Small intestine (tissue), 16 donors: ENCODE measurements at places on chromosomes 5 and 9.

DNA sequence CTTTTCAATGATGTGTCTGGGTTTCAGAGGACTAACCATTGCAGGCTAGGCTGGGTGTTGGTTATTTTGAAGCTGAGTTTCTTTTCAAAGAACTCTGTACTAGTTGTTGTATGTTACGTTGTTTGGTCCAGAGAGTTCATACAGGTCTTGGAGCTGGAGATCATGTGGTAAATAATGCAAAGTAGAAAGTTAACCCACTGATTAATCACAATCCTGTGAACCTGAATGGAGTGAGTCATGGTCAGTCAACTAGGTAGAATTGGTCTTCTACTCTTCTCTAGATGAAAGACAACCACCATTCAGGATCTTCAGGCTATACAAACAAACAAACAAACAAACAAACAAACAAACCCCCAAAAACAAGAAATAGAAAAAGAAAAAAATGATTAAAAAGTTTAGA lies 388.9 kb upstream of the ACTBL2 start:
- no peak for DNase-seq

GRCh38 chr9:37617832-37618231 lies 25.4 kb upstream of the TOMM5 start:
- no peak for DNase-seq

- no peak for DNase-seq
These were observed 69.8 kb downstream of the ADAMTS2 start for GRCh38 chr5:179275381-179275878.

DNA sequence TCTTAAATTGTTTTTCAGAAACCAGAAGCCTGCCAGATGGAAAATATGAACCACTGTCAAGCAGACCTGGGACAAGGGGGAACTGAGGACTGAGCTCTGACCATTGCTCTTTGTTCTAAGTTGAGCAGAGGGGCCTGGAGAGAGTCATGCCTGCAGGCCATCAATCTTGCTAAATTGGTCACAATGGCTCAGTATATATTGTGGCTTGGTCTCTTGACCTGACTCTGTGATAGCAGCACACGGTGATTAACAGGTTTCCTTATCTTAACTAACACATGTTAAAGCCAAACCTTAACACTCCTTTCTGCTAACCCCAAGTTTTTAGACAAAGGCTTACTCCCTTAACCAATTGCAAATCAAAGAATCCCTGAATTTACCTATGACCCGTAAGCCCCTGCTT lies 1281.2 kb upstream of the NUDT12 start:
- no peak for DNase-seq

GRCh38 chr5:23268136-23268535 lies 239.3 kb upstream of the PRDM9 start:
- no peak for DNase-seq

DNA sequence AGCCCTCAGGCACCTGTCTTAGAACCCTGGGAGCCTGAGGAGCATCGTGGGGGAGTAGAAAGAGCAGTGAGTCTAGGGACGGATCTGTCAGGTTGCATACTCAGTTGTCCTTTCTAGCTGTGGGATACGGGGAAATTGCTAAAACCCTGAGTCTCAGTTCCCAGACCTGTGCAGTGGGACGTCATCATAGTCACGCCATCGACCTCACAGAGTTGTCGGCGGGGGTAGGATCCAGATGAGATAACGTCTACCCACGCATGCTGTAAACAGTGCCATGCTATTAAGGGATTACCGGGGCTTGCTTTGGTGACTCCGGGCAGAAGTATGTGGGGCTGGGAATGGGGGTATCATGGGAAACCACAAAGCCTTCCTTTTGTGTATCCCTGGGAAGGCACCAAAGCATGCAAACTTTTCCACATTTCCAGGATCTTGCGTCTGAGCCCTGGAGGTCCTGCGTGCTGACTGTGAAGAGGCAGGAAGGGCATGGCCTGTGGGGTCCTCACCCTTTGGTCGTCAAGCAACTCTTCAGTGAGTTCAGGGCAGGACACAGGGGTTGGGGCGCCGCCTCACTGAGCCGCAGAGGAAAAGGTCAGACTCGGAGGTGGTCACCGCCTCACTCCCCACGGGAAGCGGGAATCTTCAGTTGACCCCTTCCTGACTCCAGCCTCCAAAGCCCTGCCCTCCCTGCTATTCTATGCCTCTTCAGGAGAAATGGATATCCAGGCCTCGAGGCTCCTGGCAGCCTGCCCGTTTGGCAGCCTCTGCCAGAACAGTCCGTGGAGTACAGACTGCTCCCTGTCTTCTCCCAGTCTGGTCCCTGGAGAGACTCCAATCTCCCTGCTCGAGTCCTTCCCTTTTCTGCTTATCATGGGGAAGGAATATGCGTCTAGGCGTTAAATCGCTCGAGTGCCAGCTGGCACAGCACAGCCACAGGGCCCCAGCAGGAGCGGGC lies 186.8 kb upstream of the KLF9 start:
- DNase-seq, result peak; percentile 53

DNA sequence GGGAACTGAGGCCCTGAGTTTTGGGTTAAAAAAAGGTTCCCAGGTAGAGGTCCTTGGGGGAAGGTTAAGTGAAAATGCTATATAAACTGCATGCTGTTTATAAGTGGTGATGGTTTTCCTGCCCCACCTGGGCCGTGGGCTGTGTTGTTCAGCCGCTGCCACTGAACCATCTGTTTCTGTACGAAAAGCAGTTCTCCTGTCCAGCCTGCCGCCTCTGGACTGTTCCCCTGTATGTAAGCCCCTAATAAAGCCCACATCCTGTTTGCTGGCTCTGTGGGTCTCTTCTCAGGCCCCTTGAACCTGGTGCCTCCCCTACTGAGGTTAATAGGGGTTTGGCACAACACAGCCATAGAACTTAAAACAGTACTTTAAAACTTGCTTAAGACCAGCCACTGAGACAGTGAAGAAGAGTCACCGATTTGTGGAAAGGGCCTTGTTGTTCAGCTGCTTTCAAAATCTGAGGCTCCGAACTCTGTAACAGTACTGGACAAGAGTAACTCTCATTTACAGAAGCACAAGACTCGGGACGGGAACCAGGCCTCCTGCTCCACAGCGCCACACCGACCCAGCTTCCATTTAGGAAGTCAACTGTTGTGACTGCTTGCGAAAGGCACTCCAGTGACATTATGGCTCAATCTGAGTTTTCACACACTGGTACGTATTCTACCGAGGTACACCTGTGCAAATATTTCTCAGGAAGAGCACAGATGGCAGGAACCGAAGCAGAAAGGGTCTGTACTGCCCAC lies 192.5 kb downstream of the CDK5RAP2 start:
- no peak for DNase-seq

GRCh38 chr5:90131383-90132133 lies 278.0 kb downstream of the CETN3 start:
- no peak for DNase-seq

DNA sequence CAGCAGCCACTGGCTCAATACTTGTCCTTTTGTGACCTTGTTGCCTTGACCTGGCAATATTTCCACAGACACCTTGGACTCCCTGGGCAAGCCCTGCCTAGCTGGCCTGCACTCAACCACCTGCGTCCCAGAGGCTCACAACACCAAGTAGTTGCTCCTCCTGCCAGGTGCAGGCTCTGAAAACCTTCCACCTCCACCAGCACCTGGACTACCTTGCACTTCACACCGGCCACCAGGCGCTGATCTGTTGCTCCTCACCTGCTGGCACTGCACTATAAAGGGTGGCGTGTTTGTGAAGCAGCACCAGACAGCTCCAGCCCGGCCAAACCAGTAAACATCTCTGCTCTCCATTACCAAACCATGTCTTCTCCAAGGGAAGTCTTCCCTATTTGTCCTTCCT lies 997.7 kb downstream of the PTPRD start:
- DNase-seq, result no peak

- no peak for DNase-seq
These were observed 127.9 kb upstream of the SLC30A5 start for GRCh38 chr5:68965926-68966325.

GRCh38 chr5:148826739-148827070 lies 294 bp downstream of the ADRB2 start:
- DNase-seq, result no peak

DNA sequence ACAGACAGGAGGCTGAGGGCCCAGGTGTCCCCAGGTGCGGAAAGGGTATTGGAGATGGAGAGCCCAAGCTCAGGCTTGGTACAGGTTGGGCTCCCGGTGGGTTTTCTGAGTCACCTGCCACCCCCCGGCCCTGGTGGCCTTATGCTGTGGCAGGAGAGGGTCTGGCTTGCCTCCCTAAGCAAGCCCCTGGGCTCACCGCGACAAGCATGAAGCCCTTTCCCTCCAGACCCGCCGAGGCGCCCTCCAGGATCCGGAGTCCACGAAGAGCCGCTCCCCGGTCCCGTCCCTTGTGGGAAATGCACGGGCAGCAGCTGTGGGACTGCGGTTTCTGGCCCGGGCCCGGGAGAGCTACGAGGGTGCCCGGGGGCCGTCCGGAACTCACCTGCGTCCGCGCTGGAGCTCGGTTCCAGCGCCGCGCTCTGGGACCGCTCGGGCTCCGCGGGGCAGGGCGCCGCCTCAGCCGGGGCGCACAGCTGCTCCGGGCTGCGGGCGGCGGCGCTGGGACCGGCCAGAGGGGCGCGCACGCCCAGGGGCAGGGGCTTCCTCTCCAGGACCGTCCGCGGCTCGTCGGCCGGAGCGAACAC lies 757 bp downstream of the SAPCD2 start:
- no peak for DNase-seq

DNA sequence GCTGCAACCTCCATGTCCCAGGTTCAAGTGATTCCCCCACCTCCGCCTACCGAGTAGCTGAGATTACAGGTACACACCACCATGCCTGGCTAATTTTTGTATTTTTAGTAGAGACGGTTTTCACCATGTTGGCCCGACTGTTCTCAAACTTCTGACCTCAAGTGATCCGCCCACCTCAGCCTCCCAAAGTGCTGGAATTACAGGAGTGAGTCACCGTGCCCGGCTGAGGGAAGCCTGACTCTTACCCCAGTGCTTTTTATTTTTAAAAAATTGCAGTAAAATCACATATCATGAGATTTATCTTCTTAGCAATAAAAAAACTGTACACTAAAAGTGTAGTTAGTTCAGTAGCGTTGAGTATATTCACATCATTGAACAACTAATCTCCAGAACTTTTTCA lies 105.3 kb downstream of the SLIT3 start:
- DNase-seq, result no peak

- DNase-seq, result no peak
These were observed 59.3 kb upstream of the CD180 start for GRCh38 chr5:67255881-67256280.

- no peak for DNase-seq
These were observed 4.5 kb upstream of the TLE1 start for GRCh38 chr9:81693671-81694378.

DNA sequence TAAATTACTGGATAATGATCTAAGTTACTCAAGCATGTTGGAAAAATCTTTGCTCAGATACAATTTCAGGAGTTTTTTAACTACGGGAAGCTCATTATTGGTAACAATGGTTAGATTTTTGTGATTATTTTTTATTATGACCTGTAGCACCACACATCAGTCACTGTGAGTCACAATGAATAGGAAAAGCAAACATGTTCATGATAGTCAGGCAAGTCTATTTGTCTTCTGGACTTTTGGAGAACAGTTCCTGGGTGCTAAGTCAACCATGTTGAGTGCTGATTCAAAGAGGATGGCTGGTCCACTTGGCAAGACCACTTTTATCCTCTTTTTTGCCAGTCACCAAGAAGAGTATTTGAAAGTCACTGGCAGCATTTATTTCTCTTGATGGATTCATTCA lies 403.2 kb downstream of the KIF4B start:
- DNase-seq, result no peak

- no peak for DNase-seq
These were observed 1.4 kb downstream of the TJP2 start for GRCh38 chr9:69175486-69175885.

- no peak for DNase-seq
These were observed 16.3 kb downstream of the TMC1 start for GRCh38 chr9:72537671-72538070.

DNA sequence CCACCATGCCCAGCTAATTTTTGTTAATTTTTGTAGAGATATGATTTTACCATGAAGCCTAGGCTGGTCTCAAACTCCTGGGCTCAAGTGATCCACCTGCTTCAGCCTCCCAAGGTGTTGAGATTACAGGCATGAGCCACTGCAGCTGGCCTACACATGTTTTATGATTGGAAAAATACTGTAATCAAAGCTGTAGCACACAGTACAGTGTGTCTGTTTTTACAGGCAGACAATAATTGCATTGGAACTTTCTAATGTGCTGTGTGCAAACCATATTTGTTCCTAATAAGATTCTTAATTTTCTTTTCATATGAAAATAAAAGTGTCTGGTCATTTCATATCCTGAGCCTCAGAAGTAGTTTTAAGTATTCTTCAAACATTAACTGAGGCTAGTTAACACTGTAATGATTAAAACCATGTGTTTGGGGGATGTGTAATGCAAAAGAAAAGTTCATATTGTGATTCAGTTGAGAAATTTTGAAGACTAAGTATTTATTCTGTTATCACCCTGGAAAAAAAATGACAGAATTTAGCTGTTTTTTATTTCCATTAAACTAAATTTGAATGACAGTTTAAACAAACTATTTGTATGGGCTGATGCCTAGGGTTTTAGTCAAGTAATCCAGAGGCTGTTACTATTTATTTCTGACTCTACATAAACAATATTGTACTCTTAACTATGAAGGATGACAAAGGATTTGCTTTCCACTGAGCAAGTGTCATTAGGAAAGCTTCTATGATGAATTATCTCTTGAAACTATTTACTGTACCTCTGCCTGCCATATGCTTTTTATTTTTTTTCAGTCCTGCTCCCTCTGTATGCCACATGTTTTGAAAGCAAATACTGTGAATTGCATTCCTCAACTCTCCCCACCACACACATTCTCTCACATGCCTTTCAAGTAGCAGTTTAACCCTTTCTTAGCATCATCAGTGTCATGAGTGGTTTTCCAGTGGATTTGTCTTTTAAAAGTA lies 111.5 kb downstream of the MTREX start:
- DNase-seq, result no peak

GRCh38 chr5:38739011-38739704 lies 106.7 kb upstream of the OSMR start:
- no peak for DNase-seq

GRCh38 chr5:163976696-163977095 lies 471.3 kb downstream of the MAT2B start:
- DNase-seq, result no peak
